CD4-positive, alpha-beta memory T cell (primary cell): ENCODE measurements at places on chromosomes 6 and 20.
A peak's percentile ranks its signal among the peaks of the same experiment; 100 is the strongest.

DNA sequence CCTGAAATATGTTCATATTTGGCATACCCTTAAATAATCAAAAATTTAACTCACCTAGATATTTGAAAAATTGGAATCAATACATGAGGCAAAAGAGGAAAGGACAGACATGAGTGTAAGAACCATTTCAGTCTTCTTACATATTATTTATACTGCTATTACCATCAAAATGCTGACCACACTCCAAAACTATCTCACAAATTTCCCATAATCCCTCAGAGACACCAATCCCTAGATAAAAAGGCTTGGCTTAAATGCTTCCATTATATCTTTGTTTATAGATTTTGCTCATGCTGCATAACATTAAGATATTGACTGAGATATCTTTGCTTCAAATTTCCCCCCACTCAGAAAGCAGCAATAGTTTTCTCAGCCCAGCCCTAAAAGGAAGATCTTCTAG, 11.7 kb upstream of the NT5DC1 start:
- no peak for DNase-seq

- DNase-seq, result no peak
These were observed 48.1 kb upstream of the SMLR1 start for GRCh38 chr6:130778946-130779657.

DNA sequence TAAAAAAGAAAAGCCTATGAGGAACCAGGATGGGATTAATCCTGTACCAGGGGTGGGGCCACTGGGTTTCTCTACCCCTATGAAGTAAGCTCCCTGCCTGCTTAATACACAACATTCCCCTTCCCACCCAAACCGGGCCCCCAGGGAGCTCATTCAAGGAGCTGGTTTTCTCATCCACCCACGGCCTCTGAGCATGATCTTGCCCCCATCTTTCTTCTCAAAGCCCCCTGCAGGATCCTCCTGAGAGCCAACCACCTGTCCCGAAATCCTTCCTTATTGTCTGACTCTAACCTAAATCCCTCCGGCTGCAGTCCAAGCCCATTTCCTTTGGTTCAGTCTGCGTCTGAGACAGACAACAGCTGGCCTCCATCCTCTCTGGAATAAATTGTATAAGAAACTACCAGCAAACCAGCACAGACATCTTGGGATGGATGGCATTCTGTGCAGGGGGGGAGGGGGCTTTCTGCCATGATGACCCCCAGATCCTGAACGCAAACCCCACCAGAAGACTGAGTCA, 21.0 kb downstream of the KCNK5 start:
- no peak for DNase-seq

- no peak for DNase-seq
These were observed 54.3 kb downstream of the ANKRD60 start for GRCh38 chr20:58173930-58174707.

DNA sequence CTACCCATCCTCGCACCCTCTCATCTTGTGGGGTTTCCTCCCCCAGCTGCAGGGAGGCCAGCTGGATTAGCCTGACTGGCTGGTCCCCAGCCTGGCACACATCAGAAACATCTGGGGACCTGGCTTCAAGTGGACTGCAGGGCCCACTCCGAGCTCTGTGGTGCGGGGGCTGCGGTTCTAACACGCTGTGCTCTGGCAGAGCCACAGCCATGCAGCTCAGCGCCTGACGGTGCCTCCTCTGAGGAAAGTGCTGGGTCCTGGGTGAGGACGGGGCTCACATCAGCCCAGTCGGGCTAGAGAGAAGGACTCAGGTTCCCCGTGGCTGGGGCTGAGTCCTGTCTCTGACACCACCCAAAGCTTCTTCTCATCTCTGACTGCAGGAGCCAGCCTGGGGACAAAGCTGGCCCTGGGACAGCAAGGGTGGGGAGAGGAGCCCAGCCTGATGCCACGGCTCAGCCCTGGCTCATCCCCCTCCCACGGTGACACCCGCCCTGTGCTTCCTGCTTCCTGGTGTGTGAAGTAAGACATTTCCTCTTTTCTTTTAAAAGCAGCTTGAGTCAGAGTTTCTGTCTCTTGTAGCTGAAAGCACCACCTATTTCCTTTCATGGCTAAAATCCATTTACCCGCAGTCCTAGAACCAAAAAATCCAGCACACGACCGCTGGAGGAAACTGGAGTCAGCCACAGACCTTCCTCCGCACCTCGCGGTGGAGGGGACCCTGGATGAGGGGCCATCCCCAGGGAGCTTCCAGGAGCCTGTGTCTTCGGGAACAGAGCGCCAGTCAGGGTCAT, 127.4 kb upstream of the AFDN start:
- peak; percentile 6 for DNase-seq

- no peak for DNase-seq
These were observed 98.3 kb downstream of the SASH1 start for GRCh38 chr6:148440877-148441453.

GRCh38 chr6:87848616-87849015, 146.6 kb upstream of the AKIRIN2 start:
- no peak for DNase-seq

GRCh38 chr6:41298785-41299502, 12.5 kb upstream of the TREM1 start:
- peak; percentile 71 for DNase-seq
